Breast epithelium (tissue), 4 donors: ENCODE measurements at places on chromosomes 7 and 10. TPM values are rescaled to one million over a fixed set of nuclear protein-coding genes. Genes with fewer than 3 reads are reported as not detected.

DNA sequence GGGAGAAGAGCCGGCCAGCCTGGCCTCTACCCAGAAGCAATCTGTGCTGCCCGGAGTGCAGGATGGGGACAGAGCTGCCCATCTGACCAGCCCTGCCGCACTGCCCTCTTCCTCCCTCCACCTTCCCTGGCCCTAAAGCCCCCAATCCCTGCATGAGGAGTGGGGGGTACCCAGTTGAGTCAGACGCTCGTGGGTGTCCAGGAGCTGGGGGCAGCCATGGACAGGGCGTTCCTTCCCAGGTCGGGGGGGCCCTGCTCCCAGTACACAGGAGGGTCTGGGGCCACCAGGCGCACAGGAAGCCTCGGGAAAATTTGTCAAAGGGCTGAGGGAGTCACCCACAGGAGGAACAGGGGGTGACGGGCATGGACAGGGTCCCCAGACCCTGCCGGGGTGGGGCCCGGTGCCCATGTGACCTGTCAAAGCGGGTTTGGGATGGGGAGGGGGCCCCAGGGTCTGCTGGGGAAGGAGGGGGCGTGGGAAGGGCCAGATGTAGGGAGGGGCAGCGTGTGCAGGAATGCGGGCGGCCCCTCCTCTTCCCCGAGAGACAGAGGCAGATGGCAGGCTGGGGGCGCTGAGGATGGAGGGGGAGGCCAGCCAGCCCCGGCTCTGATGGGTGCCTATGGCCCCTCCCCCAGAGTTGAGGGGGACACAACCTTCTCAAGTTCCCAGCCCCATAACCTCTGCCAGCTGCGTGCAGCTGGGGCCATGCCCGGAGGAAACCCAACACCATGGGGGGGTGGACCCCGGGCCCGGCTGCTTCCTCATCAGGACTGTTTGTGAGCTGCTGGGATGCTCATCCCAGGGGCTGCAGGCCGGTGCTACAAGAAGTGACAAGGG lies 21.5 kb upstream of the GRIFIN start:
- DNase-seq, result no peak

DNA sequence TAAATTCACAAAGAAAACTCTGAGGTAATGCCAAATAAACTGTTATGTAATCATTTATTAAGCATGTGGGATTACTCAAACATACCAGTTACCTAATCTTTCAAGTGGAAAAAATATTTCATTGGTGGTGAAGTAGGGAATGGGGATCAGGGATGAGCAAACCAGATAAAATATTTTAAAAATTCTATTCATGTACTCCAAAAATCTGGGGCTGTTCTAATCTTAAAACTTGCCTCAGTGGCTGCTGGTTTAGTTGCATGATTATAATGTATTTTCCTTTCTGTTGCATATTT lies 19.5 kb downstream of the LMOD2 start:
- no peak for DNase-seq

UCMA gene
- total RNA-seq, result not detected

FKBP6 gene
- not detected for total RNA-seq

DNA sequence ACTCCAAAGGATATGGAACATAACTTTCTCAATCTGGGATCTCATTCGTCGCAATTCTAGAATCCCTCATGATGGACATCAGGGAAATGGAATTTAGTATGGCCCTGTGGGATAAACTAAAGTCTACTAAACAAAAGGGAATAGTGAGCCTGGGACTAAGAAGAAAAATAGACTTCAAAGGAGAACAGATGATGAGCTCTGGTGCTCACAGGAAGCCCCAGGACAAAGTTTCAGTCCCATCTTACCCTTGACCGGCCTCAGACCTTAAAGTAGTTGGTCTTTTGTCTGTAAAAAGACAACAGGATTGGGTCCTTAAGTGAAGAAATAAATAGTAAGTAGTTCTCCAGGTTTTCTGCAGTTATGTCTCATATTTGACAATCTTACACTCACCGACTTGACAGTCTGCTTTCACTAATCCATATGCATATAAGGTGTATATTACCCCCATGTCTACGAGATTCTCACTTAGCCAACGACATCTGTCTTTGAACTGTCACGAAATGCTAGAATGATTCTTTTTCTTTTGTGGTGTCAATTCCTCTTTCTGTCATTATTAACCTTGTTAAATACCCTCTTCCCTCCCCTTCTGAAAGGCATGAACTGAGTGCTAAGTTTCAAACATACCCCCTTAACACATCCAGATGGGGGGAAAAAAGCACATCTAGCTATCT lies 10.9 kb upstream of the IKZF1 start:
- no peak for DNase-seq

- DNase-seq, result no peak
These were observed 36.9 kb downstream of the MET start for GRCh38 chr7:116708861-116709260.

PITX3 gene
- total RNA-seq, result not detected

- no peak for DNase-seq
These were observed 259.8 kb downstream of the DIP2C start for GRCh38 chr10:429696-430095.

- no peak for DNase-seq
These were observed 147.4 kb downstream of the EBF3 start for GRCh38 chr10:129816656-129817045.

- no peak for DNase-seq
These were observed 33.3 kb upstream of the MNX1 start for GRCh38 chr7:157043745-157044144.

DNA sequence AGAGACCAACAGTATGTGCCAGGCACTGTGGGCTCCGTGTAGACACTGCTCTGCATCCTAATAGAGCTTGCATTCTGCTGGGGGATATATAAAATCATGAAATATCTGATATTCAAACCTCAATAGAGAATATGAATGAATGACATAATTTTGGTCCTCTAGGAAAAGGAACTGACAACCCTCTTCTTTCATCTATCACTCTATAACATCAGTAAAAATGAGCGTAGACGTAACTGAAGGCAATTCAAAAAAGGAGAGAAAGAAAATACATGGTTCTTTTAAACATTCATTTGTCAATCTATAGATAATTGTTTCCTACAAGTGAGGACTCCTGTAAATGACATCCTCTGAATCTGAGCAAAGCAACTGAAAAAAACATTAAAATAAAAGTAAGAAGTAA lies 607.4 kb upstream of the LRRN3 start:
- DNase-seq, result no peak

DNA sequence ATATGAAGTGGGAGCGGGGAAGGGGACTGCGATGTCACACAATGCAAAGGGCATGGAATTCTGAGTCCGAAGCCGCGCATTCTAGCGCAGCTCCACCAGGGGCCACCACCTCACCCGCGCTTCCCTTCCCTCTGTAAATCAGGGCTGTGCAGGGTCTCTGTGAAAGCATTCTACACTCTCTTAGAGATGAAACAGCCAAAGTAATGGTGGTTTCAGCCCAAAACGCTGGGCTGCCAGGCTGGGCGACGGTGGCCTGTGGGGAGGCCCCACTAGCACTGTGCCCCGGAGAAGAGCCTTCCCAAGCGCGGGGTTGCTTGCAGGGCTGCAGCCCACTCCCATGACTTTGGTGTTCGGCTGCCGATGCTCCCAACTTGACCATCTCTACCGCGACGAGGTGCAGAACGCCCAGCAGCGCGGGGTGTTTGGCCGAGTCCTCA lies 11.4 kb downstream of the ATG9B start:
- DNase-seq, result no peak

MARVELD1 gene
- total RNA-seq, result 19.8 TPM

- no peak for DNase-seq
These were observed 151.5 kb downstream of the RNF216 start for GRCh38 chr7:5629941-5630340.
